Left lobe of liver (tissue), 2 donors: ENCODE measurements at places on chromosomes 1 and 21. TPM values are rescaled to one million over a fixed set of nuclear protein-coding genes. Genes with fewer than 3 reads are reported as not detected.

The ASCL5 gene
- total RNA-seq, result not detected

The ZNF695 gene
- total RNA-seq, result not detected

GRCh38 chr21:45505416-45506021, 36.7 kb downstream of the SLC19A1 start:
- peak; percentile 56 for DNase-seq

GRCh38 chr1:150876119-150876454, 312 bp downstream of the ARNT start:
- no peak for DNase-seq

- DNase-seq, result no peak
Observed at GRCh38 chr1:162666006-162666645, 33.9 kb downstream of the DDR2 start.

DNA sequence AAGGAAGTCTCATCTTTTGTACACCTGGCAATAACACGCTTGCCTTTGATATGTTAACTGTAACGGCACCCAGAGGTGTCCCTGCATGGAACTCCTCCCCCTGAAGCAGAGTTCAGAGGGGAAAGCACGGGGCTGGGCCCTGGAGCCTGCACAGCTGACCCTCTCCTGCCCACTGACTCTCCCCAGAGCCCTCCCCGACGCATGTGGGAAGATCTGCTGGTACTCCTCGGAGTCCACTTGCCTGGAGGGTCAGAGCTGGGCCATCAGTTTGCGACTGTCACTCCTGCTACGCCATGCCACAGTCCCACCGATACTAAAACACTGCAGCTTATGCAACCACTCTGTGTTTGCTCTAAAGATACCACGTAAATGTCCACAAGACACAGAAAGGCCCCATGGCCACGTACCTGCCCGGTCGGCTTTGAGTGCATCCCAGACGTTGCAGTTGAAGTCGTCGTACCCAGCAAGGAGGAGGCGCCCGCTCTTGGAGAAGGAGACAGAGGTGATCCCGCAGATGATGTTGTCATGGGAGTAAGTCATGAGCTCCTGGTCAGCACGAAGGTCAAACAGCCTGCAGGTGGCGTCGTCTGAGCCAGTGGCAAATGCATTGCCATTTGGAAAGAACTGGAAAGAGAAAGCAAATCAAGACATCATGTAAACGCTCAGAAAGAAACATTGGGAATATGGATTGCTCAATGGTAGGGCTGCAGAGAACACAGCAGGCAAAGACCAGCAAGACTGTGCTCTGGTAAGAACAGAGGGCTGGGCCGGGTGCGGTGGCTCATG, 10.6 kb upstream of the NADK start:
- DNase-seq, result no peak

DNA sequence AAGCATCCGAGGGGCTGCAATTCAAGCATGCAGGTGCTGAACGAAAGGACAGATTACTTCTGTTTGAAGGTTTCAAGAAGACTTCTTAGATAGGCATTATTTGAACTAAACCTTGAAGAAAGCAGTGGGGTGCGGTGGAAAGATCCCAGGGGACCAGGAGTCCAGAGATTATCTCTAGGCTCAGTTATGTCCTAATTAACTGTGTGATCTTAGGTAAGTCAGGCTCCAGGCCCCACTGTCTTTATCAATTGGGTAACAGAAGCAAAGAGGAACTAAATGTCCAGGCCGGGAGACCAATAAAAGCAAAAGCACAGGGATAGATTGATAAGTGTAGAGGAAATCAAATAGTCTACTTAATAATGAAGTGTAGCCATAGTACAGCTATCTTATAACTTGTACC, 72.9 kb upstream of the CDC42BPA start:
- DNase-seq, result no peak

GRCh38 chr1:17923666-17924065, 168.5 kb downstream of the ACTL8 start:
- DNase-seq, result no peak

GRCh38 chr1:44025816-44026215, 5.4 kb downstream of the SLC6A9 start:
- no peak for DNase-seq

GRCh38 chr1:5988596-5989285, 3.5 kb downstream of the NPHP4 start:
- no peak for DNase-seq

The ZNF684 gene
- total RNA-seq, result 4.8 TPM

The KCNA3 gene
- total RNA-seq, result 0.43 TPM

- DNase-seq, result no peak
Observed at GRCh38 chr1:109389638-109390341, 7.9 kb downstream of the SORT1 start.

DNA sequence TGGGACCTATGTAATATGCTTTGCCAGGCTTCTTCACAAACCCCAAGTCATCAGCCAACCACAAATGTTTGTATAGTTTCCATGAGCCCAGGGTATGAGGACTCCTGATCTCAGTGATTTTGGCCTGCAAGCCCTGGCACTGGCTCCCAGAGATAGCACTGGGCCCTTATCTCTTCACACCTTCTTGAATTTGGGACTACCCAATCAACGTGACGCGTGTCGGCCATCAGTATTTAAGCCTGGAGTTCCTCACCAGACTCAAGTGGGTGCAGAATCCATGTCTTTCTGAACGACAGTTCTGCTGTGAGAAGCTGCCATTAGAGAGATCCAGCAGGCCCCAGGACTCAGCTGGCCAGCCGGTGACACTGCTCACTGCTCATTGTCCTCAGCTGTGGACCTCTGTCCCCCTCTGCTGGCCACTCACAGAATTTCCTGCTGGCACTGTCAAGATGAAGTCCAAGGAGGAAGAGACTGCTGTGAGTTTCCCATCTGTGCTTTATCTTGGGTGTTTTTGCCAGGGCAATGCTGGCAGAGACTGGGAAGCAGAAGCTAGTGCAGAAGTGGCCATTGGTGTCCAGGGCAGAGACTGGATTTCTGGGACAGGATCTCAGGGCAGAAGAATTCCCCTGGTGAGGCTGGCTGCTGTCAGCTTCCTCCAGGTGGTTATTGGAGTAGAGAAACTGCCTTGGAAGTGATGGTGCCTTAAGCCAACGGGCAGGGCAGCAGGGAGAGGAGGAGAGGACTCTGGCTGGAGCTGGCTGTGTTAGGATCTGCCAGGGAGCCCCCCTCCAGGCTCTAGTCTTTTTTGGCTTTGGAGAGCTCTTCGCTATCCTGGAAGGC, 28.4 kb downstream of the TMCC2 start:
- DNase-seq, result peak; percentile 88

DNA sequence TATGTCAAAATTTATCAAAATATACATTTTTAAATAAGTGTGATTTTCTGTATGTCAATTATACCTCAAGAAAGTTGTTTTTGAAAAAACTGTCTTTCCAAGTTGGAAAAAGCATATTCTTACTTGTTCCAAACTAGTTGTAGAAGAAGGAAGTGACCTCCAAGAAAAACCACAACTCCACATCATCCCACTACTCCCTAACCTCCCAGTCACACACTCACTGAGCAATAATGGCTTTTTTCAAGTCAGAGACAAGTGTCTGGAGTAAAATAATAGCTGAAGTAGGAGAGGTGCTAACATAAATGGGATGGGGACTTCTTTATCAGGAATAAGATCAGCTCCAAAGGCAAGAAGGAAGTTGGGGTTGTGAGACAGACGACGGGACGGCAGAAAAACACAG, 13.4 kb downstream of the EPRS1 start:
- DNase-seq, result no peak

DNA sequence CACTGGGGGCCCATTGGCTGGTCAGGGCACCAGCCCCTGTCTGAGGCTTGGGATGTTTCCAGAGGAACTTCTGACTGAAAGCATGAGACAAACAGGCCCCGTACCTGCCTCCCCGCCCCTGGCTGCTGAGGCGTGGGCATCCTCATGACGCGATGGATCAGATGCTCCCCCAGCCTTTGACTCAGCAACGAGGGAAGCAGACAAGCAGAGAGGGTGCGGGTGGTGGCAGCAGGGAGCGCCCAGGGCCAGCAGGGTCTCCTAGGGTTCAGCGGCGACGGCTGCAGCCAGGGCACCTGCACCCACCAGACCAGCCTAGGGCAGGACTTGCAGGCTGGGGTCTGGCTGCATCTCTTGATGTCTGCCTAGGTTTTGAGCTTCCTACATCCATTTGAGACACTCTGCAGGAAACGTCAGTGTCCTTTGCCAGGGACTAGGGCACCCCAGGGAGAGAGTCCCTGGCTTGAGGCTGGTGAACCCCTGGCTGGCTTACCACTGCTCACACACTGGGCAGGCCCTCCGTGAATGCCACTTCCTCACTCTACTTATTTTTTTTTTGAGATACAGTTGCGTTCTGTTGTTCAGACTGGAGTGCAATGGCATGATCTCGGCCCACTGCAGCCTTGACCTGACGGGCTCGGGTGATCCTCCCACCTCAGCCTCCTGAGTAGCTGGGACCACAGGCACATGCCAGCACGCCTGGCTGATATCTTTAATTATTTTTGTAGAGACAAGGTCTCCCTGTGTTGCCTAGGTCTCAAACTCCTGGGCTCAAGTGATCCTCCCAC, 63.3 kb downstream of the DHRS3 start:
- no peak for DNase-seq

- no peak for DNase-seq
Observed at GRCh38 chr1:172357753-172358385, 62.6 kb upstream of the C1orf105 start.

DNA sequence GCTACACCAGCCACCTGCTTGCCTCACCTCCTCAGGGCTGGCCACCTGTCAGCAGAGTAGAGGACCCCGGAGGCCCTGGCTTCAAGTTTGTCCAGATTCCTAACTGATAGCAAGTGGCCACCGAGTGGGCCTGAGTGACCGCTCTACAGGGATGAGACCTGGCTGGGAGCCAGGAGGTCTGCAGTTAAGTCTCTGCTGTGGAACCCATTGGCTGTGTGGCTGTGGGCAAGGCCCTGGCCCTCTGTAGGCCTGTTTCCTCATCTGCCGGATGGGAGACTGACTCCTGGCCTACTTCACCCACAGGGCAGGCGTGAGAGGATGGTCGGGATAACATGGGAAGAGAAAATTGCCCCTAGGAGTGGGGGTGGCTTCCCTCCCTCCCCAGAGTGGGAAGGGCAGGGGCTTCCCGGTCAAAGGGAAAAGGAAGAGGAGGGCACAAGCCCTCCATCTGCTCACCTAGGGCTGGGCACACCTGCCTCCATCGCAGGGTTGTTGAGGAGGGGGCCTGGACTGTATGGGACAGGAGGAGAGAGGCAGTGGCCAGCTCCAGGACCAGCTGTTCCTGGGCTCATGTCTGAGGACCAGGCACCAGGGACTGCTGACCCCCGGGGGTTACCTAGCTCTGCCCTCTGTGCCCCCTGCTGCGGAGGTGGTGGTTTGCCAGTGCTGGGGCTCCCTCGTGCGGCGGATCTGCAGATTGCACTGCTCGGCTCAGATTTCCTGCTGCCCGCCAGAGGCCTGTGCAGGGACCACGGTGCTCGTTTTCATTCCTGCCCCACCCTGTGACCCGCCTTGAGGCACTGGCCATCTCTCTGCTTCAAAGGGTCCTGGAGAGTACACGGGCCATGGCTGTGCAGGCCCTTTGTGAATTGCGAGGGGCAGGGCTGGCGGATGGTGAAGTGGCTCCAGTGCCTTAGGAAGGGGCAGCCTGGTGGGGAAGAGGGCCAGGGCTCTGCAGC, 9.1 kb upstream of the MTFR1L start:
- peak; percentile 70 for DNase-seq

DNA sequence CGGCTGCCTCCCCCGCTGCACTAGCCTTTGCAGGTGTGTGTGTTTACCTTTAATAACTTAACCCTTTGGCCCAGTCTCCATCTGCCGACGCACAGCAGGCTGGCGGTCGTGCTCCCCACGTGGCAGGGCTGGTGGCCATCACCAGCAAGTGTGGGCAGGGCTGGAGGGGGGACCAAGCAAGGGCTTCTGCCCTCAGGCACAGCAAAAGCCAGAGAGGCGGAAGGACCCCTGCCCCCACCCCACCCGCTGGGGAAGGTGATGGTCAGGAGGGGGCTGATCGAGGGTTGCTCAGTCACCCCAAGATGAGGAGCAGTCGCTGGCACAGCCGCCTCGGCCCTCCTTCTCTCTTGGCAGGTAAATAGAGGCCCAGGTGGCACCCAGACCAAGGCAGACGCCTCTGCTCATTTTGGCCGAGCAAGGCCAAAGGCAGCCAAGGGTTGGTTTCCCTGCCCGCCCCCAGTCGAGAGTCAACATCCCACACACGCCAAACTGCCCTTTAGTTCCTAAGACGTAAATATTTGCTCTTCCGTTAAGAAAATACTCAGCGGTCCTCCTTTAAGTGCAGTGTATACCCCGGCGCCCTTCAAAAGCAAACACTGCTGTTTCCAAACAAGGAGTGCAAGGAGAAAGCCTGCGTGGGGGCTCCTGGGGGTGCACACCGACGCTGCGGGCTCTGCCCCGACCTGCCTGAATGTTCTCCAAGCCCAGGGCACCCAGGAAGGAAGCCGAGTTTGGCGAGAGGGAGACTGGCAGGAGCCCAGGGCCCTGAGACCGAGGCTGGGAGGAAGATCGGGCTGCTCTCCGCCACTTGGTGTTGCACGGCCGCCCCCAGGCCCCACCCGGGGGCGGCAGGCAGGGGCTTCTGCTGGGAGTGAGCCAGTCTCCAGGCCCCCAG, 82.7 kb downstream of the SIK1 start:
- no peak for DNase-seq

The CDKN2C gene
- 2.2 TPM for total RNA-seq

DNA sequence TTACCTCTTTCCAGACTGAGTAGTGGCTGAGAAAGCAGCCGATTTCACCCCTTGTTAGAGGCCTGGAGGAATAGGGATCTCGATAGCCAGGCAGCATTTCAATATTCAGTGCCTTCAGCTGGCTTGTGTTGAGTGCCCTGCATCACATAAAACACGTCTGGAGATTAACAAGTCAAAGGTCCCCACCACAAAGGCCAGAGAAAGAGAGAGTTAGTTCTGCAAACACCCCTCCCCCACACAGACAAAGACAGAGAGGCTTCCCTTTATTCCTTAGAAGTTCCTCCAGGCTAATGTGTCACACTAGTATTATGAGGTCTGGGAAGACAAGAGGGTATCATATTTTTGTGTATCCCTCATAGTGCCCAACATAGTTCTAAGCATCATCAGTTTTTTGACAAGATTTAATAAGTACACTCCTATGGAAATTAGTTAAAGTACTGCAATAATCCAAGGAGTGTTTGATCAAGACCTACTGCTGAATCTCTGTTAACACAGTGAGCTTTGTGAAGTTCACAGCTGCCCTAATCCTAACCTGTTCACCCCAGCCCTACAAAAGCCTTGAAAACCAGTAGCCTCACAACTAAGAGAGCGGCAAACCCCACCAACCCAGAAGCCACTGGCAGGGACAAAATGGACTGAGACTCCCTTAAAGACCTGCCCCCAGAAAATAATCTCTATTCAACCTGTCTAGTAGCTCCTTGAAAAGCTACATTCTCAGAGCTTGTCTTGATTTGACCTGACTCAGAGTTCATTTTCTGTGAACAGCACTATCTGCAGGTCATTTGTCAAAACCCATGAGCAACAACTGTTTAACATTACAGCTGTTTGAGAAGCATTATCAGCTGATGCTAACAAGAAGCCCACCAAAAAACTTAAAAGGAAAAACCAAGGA, 91.9 kb downstream of the COLGALT2 start:
- DNase-seq, result no peak

DNA sequence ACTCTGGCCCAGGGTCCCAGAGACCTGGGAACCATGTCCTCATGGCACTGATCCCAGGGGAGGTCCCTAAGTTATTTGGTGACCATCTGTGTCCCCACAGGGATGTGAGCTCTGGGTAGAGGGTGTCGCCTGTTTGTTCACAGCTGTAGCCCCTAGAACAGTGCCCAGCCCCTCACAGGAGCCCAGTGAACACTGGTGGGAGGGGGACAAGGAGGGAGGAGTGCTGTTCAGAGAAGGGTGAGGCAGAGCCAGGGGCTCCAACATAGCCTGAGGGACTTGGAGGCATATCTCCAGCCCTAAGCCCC, 450.4 kb downstream of the MATN1 start:
- no peak for DNase-seq

The BARHL2 gene
- total RNA-seq, result not detected

GRCh38 chr1:29297450-29297849, 61.1 kb downstream of the PTPRU start:
- DNase-seq, result no peak
